ENCODE measurements at places on chromosomes 1 and 21. TPM values are rescaled to one million over a fixed set of nuclear protein-coding genes. Genes with fewer than 3 reads are reported as not detected.

The PROX1 gene
- total RNA-seq = 1.5 TPM

- no peak for DNase-seq
Observed at GRCh38 chr1:78081980-78082860, 36.5 kb downstream of the GIPC2 start.

The RERE gene
- 126 TPM for total RNA-seq

DNA sequence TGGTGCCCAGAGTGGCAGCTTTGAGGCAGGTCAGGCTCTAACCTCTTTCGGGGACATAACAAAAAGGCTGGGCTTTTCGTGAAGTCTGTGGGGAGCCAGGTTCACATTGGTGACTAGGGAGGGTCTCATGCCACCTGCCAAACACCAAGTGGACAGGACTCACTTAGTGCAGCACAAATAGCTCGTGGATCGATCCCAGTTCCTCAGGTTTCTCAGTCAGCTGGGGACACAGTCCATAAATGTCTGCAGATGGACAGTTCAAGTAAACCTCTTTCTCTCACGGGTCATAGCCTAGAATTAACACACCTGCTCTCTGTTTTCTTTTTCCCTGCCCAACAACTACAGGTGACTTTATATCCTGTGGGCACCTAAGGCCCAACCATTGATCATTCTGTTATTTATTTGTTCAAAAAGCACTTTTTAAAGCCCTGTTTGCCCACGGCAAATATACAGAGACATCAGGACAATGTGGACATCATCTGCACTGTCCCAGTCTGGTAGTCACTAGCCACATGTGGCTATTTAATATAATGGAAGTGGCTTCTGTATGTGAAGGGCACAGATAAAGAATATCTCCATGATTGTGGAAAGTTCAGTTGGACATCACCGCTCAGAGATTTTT lies 53.5 kb downstream of the CAPN2 start:
- no peak for DNase-seq

The SMCP gene
- not detected for total RNA-seq
